ENCODE measurements at places on chromosomes 11 and 22.

- DNase-seq = no peak
Observed at GRCh38 chr22:23306438-23306921, 126.2 kb downstream of the BCR start.

DNA sequence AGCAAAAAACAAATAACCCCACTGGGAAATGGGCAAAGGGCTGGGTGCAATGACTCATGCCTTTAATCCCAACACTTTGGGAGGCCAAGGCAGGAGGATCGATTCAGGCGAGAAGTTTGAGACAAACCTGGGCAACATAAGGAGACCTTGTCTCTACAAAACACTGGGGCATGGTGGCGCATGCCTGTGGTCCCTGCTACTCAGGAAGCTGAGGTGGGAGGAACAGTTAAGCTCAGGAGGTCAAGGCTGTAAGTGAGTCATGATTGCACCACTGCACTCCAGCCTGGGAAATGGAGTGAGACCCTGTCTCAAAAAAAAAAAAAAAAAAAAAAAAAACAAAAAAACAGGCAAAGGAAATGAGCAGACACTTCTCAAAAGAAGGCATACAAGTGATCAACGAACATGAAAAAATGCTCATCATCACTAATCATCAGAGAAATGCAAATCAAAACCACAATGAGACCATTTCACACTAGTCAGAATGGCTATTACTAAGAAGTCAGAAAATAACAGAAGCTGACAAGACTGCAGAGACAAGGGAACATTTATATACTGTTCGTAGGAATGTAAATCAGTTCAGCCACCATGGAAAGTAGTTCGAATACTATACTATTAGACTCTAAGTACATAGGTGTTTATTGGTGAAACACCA, 48.2 kb upstream of the SMCO4 start:
- DNase-seq = no peak

DNA sequence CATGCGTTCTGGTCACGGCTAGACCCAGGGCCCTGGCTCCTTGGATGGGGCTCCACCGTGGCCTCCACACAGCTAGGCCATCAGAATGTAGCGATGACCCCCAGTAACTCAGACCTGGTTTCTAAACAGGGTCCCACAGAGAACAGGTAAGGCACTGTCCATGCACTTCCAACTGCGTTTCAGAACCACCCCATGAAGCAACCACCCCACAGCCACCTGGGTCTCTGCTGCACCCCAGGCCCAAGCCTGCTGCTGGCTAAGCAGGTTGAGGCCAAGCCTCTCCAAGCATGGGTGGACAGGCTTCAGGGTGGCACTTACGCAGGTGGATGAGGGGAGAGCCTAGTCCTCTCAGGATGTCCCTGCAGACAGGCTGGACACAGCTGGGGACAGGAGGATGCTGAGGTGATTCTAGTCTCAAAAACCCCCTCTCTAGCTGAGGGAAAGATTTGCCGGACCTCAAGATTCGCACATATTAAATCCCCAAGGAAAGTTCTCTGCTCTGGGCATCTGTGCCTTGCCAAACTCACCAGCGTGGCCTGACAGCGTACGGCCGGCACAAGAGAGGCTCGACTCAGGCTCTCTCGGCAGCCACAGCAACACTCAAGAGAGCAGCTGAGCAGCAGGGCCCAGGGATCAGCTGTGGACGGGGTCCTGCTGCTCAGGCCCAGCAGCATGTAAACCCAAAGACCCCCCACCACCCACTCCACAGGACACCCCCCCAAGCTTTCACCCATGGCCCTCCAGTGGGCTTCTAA, 141.6 kb downstream of the CRYBB2 start:
- DNase-seq = no peak

DNA sequence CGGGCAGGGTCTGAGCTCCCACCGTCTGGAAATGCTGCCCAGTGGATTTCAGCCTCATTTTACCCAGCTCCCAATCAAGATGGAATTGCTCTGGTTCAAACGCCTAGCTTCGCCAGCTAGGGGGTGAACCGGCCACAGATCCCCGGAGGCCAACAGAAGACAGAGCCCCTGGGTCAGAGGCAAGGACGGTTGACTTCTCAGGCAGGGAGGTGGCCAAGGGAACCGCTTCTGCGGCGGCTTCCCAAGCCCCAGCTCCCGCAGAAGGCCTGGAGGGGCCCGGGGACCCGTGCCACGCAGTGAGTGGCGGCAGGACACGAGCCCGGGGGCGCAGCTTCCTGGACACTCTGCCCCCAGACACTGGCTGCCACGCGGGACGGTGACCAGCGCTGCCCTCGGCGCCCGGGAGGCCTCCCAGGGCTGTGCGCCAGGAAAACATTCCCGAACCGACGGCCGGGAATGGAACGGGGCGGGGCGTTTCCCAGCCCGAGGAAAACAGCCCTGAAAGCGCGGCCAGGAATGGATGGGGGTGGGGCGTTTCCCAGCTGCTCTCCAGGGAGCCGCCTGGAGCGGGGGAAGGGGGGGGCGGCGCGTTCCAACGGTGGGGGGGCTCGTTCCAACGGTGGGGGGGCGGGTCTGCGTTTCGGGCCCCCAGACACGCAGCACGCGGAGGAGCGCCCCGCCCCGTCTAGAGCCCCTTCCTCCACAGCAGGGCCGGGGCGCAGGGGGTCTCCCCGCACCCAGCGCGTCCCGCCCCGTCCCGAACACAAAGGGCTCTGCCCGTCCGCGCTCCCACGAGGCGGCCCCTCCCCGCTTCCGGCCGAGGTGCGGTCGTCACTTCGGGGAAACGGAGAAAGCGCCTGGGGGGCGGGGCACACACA, 13.5 kb upstream of the B4GALNT4 start:
- peak; percentile 70 for DNase-seq
